ENCODE measurements at places on chromosomes 16 and 17. TPM values are rescaled to one million over a fixed set of nuclear protein-coding genes. Genes with fewer than 3 reads are reported as not detected.

Gene LDHD
- 4.1 TPM for polyA plus RNA-seq

Gene KRTAP2-1
- polyA plus RNA-seq, result not detected

GRCh38 chr17:59790910-59791309, 83.5 kb downstream of the VMP1 start:
- no peak for DNase-seq

DNA sequence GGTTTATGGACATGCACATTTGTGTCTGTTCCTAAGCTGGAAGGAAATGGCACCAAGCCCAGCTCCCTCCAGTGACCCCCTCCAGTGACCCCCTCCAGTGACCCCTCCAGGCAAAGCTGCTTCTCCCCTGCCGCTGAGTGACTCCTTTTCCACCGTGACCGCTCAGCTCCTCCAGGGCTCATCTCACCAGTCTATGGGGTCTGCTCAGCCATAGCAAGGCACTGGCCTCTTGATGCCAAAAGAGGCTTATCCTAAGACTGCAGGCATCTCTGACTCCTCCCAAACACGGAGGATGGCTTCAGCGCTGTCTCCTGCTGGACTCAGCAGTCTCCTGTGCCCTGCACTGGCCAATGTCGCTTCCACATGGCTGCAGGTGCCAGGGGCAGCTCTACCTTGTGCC, 35.3 kb downstream of the FA2H start:
- DNase-seq, result no peak

DNA sequence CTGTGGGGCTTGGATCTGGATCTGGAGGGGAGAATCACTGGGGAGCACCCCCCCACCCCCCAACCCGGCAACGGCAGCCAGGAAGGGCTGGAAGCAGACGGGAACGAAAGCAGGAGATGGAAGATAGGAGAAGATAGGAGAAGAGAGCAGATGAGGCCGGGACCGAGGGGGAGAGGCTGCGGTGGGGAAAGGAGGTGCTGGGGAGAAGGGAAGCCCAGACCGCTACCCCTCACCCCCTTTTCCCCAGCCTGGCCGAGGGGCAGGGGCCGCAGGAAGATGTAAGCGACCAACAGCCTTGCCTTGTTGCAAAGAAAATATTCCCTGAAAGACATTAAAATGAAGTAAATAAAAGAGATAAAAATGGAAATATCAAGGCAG, 26.8 kb upstream of the CBFA2T3 start:
- DNase-seq, result no peak

Gene RNF227
- polyA plus RNA-seq, result 4.5 TPM

Gene GPRC5B
- 106 TPM for polyA plus RNA-seq

- DNase-seq, result no peak
These were observed 37.7 kb upstream of the TOB1 start for GRCh38 chr17:50903604-50904517.

Gene HID1
- 10.8 TPM for polyA plus RNA-seq

DNA sequence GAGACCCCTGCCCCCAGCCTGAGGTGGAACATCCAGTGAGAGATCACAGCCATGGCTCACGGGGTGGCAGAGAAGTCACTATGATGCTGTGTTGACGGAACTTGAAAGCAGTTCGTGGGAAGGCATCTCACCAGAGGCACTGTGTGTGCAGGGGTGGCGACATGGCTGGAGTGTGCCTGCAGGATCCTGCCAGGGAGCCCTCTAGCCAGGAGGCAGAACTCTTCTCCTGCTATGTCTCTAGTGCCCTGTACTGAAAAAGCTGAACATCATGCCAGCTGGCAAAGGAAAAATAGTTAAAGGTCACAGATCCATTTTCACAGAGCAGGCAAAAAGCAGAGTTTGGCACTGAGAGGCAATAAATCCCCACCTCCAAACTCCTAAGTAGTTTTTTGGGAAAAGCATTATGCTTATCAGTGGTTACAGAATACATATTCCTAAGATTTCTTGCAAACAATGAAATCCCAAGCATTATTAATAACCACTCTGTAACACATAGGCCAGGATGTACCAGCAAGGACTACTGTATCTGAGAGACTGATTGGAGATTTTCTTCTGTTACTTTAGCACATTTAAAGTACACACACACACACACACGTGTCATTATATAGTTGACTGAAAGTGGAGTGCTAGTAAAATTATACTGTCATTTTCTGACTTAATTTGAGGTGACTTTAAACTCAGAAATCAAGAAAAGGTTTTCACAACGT, 36.8 kb downstream of the TNRC6C start:
- no peak for DNase-seq

Gene FAM20A
- polyA plus RNA-seq, result 11.9 TPM

Gene GAST
- not detected for polyA plus RNA-seq

GRCh38 chr17:74750039-74750326, 1.6 kb downstream of the NHERF1 start:
- no peak for DNase-seq

DNA sequence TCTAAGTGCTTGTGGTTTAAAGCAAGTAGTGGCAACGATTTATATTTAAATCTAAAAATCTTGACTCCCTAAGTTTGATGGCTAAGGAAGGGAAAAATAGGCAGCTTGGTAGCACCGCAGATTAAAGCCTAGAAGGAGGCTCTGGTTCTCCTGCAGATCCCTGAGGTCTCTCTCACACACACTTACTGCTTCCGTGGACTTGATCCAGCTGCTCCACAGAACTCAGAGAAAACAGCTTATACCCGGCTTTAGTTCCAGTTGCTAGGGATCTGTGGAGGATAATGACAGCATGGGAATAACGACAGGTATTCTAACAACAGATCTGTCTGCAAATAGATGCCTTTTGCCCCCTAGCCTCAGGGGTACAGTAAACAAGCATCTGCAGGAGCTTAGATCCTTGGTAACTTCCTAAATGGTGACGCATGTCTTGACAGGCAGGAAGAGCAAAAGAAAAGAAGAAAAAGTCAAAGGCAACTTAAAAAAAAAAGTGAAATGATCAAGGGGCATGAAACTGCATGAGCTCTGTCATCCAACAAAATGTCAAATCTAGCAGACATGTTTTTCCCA, 4.5 kb downstream of the WIPI1 start:
- DNase-seq, result no peak

Gene KRT40
- polyA plus RNA-seq, result not detected

DNA sequence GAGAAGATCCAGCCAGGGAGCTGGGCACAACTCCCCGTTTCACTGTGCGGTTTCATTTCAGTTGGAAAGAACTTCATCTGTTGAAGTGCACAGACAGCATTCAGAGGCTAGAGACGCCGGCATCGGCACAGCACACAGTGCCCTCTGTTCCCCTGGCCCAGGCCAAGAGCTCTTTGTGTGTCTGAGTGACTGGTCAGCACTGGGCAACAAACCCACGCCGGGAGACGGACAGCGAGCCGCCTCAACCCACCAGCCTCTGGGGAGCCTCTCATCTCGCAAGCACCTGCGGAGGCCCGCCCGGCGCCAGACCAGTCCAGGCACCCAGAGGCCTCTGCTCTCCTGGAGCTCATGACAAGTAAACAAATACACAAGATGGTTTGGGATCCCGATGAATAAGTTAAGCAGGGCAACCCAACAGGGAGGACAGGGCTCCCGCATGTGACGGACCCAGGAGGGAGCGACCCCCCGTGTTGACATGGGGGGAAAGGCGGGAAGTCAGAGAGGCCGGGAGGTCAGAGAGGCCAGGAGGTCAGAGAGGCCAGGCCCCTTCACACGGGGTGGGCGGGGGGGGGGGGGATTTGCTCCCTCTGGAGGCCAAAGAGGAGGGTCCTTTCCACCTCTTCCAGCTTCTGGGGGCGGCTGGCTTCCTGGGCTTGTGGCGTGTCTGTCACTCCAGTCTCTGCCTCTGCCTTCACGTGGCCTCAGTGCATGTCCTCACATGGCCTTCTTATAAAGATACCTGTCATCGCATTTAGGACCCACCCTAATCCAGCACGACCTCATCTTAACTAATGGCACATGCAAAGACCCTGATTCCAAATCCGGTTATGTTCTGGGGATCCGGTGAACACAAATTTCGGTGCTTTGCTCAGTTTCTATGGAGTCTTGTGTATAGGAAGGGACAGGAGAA, 25.8 kb upstream of the KLHDC4 start:
- DNase-seq, result no peak

Gene HEATR9
- 0.20 TPM for polyA plus RNA-seq

DNA sequence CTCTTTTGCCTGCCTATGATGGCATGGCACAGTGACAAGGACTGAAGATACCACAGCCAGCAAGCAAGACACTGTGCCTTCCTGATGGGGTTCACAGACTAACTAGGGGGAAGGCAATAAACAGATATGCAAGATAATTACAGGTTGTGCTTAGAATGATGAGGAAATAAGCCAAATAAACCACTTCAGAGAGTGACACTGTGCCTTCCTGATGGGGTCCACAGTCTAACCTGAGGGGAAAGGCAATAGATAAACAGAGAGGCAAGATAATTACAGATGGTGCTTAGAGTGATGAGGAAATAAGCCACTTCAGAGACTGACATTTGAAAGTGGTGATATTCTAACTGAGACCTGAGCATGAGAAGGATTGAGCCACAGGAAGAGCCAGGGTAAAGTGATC, 84.2 kb downstream of the HS3ST2 start:
- DNase-seq, result no peak

Gene TBX2
- 55.9 TPM for polyA plus RNA-seq

Gene EXOC3L1
- 4.6 TPM for polyA plus RNA-seq

DNA sequence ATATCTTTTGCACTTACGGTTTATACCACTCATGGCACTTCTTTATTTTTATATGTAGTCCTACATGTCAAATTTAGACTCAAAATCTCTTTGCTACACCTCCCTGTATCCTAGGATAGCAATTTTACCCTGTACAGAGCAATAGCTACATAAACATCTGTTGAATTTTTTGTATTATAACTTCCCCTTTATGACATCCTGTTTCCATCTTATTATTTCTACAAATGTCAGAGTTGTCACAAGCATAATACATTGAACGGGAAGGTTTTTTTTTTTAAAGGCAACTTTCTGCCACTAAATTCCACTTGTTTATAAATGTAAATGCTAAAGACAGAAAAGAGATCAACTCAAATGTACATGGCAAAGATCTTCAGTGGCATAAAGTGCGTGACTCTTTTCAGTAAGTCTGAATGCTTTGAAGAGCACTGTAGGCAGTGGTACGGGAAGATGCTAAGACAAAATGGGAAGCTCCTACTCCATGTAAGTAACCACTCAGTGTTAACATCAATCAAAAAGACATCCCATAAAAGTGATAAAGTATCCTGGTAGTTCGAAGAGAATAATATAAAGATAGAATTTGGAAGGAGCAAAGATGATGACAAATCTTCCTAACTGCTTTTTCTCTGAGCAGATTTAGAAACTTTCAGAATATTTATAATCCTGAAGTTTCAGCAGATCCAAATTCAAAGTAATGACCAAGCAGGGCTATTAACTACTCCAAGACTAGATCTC, 26.8 kb downstream of the GNA13 start:
- no peak for DNase-seq

DNA sequence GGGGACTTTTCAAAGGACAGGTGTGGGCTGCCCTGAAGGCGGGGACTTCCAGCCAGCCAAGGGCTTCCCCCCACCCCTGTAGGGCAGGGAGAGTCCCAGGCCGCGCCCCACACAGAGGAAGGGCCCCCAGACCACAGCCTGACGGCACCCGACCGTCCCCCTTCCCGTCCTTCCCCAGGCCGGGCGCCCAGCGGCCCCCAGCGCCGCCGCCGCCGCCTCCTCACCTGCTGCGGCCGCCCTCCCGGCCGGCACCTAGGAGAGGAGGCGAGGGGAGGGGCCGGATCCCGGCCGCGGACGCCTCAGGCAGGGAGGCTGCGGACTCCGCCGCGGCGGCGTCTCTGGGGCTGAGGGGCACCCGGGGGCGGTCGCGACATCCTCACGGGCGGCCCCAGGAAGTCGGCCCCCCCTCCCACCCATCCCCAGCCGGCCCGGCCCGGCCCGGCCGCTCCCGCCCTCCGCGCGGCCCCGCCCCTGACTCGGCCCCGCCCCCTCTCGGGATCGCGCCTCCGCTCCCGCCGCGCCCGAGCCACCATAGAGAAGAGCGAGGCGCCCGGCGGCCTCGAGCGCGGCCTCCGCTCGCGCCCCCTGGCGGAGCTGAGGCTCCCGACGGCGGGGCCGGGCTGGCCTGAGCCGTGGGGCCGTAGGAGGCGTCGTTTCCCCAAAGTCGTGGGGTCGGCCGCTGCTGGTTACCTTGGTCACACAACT, 25.5 kb upstream of the RFFL start:
- DNase-seq, result peak; percentile 87

Gene NOG
- 1.1 TPM for polyA plus RNA-seq

- DNase-seq, result no peak
These were observed 4.6 kb downstream of the CLUH start for GRCh38 chr17:2706911-2707510.

Measured in left kidney (tissue), 8 donors.